ENCODE measurements at places on chromosomes 16 and 17. TPM values are rescaled to one million over a fixed set of nuclear protein-coding genes. Genes with fewer than 3 reads are reported as not detected.

Gene TBC1D26
- 0.57 TPM for total RNA-seq

Gene C17orf50
- not detected for total RNA-seq

Gene GAS2L2
- 0.07 TPM for total RNA-seq

Gene MT4
- not detected for total RNA-seq

Gene USP6
- 0.05 TPM for total RNA-seq

Gene CORO1A
- 855 TPM for total RNA-seq

Gene MRPL28
- 74.0 TPM for total RNA-seq

Gene NPIPA2
- total RNA-seq: 4.1 TPM

Gene SLC5A2
- not detected for total RNA-seq

Gene ADAMTS18
- not detected for total RNA-seq

Gene CLEC19A
- total RNA-seq: not detected

Gene KRT16
- total RNA-seq: not detected

Gene HSPB9
- total RNA-seq: not detected

Gene NLRC3
- total RNA-seq: 14.4 TPM

Gene SLC47A2
- total RNA-seq: not detected

Gene SPATA22
- total RNA-seq: not detected

Gene CCL4
- total RNA-seq: 5.5 TPM

Gene MYH8
- total RNA-seq: not detected

Gene ASGR1
- total RNA-seq: 1.5 TPM

Gene HBA2
- 0.62 TPM for total RNA-seq

Gene ALDH3A1
- not detected for total RNA-seq

Gene KCNJ16
- not detected for total RNA-seq

Gene EVPLL
- total RNA-seq: not detected

Gene NME3
- 39.4 TPM for total RNA-seq

Gene GALR2
- total RNA-seq: 3.6 TPM

Gene TEDC2
- 24.8 TPM for total RNA-seq

Gene KRT15
- not detected for total RNA-seq

Gene ADAP2
- total RNA-seq: 0.32 TPM

Gene SLFN12L
- total RNA-seq: 25.2 TPM

Gene KRT17
- total RNA-seq: not detected

Measured in activated naive CD4-positive, alpha-beta T cell treated with anti-CD3 and anti-CD28 coated beads for 36 hours (primary cell).